ENCODE measurements at places on chromosomes 16 and 17.

- no peak for DNase-seq
Measured at GRCh38 chr16:4452674-4453073, 21.8 kb downstream of the NMRAL1 start.

- no peak for DNase-seq
Measured at GRCh38 chr17:60832151-60832585, 154.5 kb downstream of the BCAS3 start.

- no peak for DNase-seq
Measured at GRCh38 chr16:70470927-70471341, 16.5 kb downstream of the FCSK start.

- DNase-seq, result no peak
Measured at GRCh38 chr17:48728232-48729231, at the start of gene HOXB13. Gene HOXB13, minus strand, starts transcription at chr17:48728750. Its CDS starts 157 bp downstream, at chr17:48728593.

- DNase-seq, result no peak
Measured at GRCh38 chr17:50337956-50338355, 8.0 kb upstream of the XYLT2 start.

DNA sequence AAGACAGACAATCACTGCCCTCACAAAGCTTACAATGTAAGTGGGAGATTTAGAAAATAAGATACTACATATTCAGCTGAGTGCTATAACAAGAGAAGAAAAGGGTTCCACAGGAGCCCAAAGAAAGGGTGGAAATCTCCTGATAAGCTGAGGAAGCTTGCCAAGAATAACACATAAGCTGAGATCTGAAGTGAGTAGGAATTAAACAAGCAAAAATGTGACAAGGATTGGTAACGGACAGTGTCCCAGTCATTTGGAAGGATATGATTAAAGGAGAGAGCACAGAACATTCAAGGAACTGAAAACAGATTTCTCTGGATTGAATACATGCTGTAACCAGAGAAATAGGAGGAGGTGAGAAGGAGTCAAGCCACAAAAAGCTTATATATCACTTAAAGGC, 13.0 kb downstream of the CDYL2 start:
- DNase-seq, result no peak
